Kidney capillary endothelial cell (primary cell): ENCODE measurements at places on chromosomes 7 and 10.

DNA sequence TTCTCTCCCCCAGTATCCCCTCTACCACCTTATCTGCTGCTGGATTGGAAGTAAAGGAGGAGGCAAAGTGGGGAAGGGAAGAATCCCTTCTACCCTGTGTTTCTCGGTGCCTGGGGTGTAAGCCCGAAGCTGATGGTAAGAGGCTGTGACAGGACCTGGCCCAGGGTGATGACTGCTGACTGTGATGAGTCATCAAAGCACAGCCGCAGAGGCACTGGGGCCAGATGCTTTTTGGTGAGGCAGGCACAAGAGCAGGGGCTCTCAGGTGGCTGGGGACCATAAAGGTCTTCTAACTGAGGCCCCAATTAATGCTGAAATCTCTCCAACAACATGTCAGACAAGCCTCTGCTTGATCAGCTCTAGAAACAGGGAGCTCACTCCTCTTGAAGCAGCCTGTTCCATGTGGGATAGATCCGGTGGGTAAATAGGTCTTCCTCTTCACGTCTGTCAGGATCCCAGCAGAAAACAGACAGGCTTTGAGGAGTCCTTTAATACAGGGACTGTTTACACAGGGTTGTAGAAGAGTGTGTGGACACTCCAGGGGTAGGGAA is 86.1 kb upstream of the PCBD1 start:
- DNase-seq, result no peak

DNA sequence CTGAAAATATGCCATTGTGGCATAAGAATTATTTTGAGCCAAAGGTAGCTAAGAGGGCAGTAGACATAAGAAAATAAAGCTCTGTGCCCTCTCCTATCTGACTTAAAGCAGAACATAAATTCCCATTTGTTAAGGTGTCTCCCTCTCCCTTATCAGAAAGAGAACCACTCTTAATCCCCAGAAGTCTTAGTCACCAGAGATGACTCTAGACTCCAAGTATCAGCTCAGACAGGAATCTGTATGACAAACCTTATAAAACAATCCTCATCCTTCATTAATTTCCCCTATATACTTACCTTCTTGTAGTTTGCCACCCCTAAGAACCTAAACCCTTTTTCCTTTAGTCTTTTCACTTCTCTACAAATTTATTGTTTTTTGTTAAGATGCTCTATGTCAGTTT is 21.8 kb upstream of the PIP4K2A start:
- no peak for DNase-seq

DNA sequence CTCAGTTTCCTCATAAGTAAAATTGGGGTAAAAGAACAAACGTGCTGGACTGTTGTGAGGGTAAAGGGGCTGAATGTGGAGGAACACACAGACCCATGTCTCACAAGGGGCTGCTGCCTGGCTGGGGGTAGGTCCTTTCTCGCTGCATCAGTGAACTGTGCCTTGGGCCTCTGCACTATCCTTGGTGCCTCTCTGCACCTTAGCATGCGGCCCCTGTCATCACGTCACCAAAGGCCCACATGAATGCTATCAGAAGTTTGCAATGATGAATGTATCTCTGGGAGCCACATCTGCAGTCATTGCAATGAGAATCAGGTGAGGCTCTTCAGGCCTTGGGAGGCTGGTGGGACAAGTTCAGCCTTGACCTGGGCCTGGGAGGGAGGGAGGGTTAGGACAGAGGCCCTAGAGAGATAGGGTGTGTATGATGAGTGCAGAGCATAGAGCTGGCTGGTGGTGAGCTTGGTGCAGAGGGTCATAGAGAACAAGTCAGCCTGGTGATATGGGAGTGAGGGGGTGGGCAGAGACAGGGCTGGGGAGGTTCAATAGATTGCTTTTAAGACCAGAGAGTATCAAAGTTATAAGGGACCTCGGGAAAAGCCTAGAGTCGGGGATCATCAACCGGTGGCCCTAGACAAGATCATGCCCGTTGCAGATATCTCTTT is 308.4 kb downstream of the RPS24 start:
- DNase-seq, result no peak

GRCh38 chr7:23539494-23539907 is 7.7 kb upstream of the TRA2A start:
- DNase-seq, result no peak

DNA sequence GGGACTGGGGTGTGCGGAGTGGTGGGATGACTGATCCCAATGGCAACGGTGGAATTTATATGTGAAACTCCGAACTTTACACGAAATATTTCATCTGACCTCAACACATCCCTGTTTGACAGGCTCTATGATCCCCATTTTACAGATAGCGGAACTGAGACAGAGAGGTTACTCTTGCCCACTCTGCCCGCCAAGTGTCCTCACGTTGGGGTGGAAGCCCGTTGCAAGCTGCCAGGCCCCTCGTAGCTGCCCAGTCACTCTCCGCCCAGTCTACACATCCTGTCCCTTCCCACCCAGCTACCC is 397 bp upstream of the NFE2L3 start:
- no peak for DNase-seq

DNA sequence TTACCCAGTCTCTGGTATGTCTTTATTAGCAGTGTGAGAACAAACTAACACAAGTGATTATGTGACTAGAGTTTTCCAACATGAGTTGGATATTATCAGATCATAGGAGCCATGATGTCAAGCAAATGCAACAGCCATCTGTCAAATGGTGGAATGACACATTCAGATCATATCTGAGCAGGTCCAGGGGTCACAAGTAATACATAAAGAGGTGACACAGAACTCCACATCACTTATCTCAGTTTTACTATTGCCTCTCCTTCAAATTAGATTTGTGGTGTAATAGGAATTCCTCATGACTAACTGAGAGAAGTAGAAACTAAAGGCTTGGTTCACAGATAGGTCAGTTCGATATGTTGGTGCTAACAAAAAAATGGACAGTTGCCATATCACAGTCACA is 12.2 kb upstream of the SAMD9L start:
- DNase-seq, result no peak

DNA sequence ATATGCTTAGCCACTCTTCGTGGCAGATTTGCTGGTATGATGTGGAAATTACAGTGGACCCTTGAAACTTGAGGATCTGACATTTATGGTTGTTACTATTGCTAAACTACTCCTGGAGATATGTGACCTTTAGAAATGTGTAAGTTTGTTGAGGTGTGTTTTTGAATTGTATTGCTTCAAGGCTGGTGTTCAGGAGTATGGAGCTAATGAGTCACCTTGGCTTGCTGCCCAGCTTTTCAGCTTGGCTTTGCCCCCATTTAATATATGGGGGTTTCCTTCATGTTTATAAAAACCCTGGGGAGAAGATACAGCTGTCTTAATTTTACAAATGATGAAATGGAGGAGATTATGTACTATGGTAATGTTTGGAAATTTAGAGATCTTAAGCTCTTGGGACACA is 11.6 kb downstream of the HBP1 start:
- DNase-seq, result no peak

DNA sequence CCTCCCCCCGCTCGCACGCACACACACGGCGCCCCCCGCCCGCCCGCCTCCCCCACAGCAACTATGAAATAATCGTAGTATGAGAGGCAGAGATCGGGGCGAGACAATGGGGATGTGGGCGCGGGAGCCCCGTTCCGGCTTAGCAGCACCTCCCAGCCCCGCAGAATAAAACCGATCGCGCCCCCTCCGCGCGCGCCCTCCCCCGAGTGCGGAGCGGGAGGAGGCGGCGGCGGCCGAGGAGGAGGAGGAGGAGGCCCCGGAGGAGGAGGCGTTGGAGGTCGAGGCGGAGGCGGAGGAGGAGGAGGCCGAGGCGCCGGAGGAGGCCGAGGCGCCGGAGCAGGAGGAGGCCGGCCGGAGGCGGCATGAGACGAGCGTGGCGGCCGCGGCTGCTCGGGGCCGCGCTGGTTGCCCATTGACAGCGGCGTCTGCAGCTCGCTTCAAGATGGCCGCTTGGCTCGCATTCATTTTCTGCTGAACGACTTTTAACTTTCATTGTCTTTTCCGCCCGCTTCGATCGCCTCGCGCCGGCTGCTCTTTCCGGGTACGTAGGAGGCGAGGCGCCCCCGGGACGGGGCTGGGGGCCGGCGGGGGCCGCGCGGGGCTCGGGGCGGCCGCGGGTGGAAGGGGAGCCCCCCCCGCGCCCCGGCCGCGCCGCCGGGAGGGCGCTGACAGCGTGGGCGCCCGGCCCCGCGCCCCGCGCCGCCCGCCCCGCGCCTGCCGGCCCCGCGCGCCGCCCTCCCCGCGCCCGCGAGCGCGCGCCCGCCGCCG is 441 bp downstream of the BMI1 start:
- no peak for DNase-seq

- DNase-seq, result peak; percentile 21
These were observed 237.8 kb downstream of the SEMA3E start for GRCh38 chr7:83410989-83411591.

GRCh38 chr7:158492367-158492764 is 95.3 kb downstream of the PTPRN2 start:
- no peak for DNase-seq

DNA sequence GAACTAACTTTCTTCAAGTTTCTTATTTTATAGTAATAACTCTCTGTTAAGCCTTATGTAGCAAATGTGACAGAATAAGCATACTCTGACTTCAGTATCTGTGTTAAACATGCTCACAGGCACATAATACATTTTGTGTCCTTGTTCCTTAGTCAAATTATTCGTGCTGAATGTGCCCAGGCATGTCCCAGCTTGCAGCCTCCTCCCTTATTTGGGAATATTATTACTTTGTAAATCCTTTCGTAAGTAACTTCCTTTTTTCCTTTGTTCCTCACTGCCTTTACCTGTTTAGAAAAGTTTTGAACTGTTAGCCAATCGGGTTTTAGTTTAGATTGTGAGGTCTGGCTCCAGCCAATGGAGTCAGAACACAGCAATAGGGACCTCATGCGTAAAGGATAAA is 46.9 kb downstream of the GALNT11 start:
- DNase-seq, result no peak

- no peak for DNase-seq
These were observed 112.4 kb downstream of the SMURF1 start for GRCh38 chr7:99031496-99031895.

- DNase-seq, result no peak
These were observed 4.4 kb upstream of the CCL26 start for GRCh38 chr7:75776295-75776971.

DNA sequence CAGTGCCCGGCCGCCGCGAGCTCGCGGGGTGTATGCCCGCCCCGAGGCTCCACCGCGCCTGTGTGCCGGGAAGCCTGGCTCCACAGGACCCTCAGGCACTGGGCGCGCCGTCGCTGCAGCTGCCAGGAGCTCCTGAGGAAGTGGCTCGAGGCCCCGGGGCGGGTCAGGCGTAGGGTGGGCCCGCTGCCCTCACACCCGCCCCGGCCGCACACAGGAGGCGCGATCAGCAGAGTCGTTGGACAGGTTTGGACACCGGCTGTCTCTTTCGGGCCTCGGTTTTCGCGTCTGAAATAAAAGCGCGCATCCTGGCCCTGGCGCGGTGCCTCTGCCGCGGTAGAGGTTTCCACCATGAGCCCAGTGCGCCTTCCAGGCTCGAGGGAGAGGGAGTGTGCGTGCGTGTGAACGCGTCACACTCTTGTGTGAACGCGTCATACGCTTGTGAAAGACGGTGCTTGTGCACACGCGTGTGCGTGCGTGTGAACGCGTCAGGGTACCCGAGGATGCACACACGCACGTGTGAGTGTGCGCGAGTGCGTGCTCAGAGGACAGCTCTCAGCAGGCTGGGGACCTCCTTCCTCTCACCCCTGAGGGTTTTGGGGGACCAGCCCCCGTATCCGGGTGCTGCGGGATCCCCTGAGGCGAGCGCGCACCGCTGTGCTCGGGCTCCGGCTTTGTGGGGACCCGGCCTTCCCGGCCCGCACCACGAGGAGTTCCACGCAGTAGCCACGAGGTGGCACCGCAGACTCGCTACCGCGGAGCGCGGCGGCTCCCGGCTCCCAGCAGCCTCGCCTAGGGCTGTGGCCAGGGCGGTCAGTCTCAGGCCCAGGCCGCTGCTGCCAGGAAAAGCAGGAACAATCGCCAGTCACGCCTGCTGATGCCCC is 83.8 kb downstream of the BMS1 start:
- peak; percentile 69 for DNase-seq

DNA sequence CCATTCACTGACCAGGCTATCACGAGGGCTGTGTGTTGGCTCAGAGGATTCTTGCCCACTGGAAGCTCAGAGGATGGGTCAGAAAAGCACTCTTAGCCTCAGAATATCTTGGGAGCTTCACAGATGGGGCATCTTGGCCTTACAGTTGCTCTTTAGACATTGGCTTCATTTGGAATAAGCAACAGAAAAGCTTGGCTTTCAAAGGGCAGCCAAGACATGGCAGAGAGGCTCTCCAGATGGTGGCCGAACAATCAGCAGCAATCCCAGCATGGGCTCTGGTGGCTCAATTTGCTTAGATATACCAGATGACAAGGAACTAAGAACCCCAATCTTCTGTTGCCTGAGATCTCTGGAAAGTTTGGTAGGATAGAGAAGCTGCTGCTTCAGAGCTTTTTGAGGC is 446.2 kb downstream of the ADRA2A start:
- no peak for DNase-seq

- DNase-seq, result no peak
These were observed 365.7 kb upstream of the SEMA3C start for GRCh38 chr7:81284576-81284975.

GRCh38 chr7:1239803-1240516 is 7.3 kb downstream of the UNCX start:
- no peak for DNase-seq

- no peak for DNase-seq
These were observed 247.8 kb downstream of the EBF3 start for GRCh38 chr10:129716211-129716681.

GRCh38 chr7:50728184-50728583 is 54.5 kb downstream of the GRB10 start:
- DNase-seq, result no peak

- no peak for DNase-seq
These were observed 9.6 kb upstream of the VWC2 start for GRCh38 chr7:49763791-49764190.

GRCh38 chr10:34707656-34708055 is 107.4 kb downstream of the PARD3 start:
- DNase-seq, result no peak

- no peak for DNase-seq
These were observed 8.5 kb downstream of the WDFY4 start for GRCh38 chr10:48693206-48693605.

DNA sequence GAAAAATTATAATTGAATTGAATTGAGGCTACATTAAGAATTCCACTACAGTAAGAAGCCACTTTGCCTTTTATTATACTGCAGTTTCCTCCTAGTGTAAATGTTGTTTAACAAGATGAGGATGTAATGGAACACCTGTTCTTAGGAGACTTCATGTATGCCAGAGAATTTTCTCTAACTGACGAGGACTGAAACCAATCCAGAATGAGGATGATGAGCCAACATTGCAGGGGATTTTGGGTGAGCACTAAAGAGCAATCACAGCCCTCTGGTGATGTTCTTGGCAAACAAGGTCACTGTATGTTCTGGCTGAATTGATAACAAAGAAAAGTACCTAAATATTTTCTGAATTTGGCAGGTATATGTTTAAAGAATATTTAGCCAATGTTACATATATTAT is 60.9 kb downstream of the RELN start:
- no peak for DNase-seq

- no peak for DNase-seq
These were observed 156.1 kb downstream of the MAD1L1 start for GRCh38 chr7:2076649-2077064.
